ENCODE measurements at places on chromosomes 3 and 15.

GRCh38 chr3:50525987-50526386, 22.6 kb upstream of the CACNA2D2 start:
- no peak for DNase-seq

GRCh38 chr3:134038716-134039115, 9.0 kb upstream of the SLCO2A1 start:
- DNase-seq, result no peak

DNA sequence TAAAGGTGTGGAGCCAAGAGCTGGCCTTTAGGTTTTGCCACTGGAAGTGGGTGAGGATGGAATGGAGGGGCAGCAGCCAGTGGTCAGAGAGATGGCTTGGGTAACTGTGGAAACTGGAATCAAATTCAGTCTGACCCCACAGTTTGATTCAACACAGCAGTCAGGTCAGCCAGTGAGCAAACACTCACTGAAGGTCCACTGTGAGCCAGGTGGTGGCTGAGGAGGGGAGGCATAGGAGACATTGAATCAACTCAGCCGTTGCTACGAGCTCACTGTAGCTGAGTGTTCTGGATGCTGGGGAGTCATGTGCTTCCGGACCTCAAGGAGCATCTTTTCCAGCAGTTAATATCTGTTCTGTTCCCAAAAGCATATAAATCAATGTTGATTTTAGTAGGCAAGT, 37.5 kb downstream of the LPP start:
- no peak for DNase-seq

GRCh38 chr15:70094690-70095311, 2.9 kb downstream of the TLE3 start:
- DNase-seq, result peak; percentile 19

GRCh38 chr15:42157981-42158765, 1.7 kb upstream of the PLA2G4F start:
- no peak for DNase-seq

DNA sequence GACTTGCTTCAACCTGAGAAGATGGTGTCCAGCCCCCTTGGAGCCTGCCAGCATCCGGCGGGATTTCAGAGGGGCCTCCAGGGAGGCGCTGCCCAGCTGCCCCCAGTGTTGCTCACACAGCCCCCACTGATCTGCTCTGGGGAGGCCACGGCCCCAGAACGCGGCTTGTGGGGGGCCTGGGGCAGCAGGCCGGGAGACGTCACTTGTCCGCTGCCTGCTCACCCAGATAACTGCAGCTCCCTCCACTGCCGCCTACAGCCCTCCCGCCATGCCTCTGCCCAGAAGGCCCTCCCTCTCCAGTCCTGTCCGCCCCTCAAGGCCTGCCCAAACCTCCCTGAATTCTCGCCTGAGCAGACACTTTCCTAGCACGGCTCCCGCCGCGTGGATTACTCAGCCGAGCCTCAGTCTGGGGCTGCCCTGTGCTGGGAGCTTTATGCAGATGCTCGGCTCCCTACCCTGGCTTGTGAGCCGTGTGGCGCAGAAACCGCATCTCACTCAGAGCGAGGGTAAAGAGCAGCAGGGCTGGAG, 17.2 kb upstream of the ADIPOQ start:
- peak; percentile 86 for DNase-seq

GRCh38 chr3:123936400-123936799, 24.6 kb downstream of the CCDC14 start:
- DNase-seq, result no peak

DNA sequence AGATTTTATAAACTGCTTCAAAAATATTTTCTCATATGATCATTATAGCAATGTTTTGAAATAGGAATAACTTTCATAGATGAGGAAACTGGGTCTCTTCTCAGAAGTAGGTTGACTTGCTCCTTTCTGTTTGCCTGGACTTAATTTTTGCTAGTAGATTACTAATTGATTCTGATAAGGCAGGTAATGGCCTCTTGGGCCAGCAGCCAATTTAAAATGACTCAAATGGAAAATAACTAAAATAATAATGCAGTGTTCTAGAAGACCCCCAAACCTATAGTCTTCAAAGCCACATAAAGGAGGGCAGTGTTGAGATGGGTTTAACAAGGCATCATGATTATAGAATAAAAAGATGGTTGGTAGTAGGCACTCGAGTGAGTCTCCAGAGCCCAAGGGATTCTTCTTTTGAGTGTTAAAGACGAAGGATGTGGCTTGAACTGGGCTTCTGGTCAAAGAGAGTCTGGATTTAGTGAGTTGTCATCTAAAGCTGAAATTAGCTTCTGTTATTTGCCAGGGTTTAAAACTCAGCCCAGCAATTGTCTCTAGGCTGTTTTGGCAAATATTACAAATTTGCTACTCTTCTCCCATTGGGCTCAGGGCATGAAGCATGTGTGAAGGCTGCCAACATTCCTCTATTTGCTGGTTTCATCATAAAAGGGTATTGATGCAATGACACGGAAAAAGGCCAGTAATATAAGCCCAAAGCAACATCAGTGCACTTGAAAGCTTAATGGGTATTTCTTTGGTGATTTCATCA, 297.1 kb upstream of the MEIS2 start:
- no peak for DNase-seq

GRCh38 chr15:74127255-74127953, 3.0 kb upstream of the ISLR2 start:
- DNase-seq, result no peak

DNA sequence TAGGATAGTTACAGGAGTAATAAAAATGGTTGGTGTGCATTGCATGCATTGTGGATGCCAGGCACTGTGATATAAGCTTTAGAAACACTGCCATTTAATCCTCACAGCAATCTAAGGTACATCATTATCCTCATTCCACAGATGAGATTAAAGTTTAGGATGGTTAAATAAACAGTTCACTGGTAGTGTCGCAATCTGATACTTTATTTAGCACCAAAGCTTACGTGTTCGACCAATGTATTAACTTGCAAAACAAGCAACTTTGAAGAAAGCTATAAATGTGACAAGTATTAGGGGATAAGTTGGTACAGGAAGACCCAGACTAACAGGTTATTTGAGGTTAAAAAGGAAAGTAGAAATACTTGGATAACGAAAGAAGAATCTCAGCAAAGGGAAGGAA, 150.5 kb upstream of the ZNF385D start:
- DNase-seq, result no peak

DNA sequence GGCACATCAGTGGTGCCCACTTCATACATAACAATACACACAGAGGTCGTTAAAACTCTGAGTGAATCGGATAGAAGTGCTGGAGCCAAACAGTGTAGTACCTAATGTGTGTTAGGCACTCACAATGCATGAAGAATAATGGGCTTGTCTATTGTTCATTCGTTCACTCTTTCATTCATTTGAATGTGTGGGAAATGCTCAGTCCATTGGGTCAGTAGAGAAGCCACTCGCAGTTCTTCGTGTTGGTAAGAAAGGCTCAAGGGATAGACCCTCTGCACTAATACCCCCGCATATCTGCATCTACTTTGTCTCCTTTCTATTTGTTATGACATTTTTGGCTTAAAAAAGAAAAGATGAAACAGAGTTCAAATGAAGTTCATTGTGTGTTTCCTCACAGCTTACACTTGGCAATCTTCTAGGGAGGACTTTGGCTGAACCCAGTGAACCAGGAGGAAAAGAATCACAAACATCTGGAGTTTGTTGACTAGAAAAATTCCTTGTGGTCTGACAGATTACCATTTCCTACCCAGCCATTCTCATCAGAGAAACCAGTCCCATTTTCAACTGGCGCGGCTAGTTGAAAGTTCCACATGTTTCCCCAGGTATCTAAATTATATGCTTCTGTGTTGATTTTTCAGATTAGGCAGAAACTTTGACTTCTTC, 32.8 kb upstream of the MFSD1 start:
- DNase-seq, result no peak

- no peak for DNase-seq
Measured at GRCh38 chr15:69451951-69452691, 497 bp upstream of the RPLP1 start.

GRCh38 chr3:81838457-81838856, 77.0 kb upstream of the GBE1 start:
- no peak for DNase-seq

- DNase-seq, result no peak
Measured at GRCh38 chr15:77715051-77715450, 82.3 kb upstream of the LINGO1 start.

Measured in chondrocyte (in vitro differentiated cells).